Activated CD4-positive, alpha-beta T cell treated with anti-CD3 and anti-CD28 coated beads, Interleukin-2, amount 10 ng/mL, durations not matched to agents 7 days and 5 days (primary cell): ENCODE measurements at places on chromosomes 2 and 18.

DNA sequence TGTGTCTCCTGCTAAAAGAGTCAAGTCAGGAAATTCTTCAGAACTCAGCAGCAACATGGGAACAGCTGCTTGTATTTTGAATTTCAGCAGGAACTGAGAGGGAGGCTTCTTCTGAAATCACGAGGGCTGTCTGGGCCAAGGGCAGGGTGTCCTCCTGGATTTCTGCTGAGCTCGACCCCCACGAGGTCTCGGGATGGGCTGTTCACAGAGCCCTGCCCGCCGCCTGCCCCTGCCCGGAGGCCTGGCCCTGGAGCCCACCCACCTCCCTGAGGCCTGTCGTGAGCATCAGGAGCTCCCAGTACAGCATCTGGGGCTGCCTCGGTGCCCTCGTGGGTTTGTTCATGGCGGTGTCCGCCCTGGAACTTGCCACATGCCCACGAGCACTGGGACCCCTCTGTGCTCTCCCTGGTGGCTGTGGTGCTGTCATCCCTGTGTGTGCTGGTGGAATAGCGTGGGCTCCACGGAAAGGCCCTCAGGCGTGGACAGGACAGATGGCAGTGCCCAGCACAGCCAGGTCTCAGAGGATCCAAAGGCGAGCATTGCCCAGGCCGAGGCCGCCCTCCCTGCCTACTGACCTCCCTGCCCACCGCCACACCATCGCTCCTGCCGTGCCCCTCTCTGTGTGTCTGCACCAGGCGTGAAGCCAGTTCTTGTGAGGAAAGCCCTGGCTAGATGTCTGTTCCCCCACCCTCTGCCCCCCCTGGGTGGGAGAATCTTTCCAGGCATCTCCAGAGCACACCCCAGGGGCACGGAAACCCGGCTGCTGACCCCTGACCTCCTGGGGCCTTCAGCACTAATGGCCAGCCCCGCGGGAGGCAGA is 25.9 kb downstream of the RAMP1 start:
- no peak for DNase-seq

DNA sequence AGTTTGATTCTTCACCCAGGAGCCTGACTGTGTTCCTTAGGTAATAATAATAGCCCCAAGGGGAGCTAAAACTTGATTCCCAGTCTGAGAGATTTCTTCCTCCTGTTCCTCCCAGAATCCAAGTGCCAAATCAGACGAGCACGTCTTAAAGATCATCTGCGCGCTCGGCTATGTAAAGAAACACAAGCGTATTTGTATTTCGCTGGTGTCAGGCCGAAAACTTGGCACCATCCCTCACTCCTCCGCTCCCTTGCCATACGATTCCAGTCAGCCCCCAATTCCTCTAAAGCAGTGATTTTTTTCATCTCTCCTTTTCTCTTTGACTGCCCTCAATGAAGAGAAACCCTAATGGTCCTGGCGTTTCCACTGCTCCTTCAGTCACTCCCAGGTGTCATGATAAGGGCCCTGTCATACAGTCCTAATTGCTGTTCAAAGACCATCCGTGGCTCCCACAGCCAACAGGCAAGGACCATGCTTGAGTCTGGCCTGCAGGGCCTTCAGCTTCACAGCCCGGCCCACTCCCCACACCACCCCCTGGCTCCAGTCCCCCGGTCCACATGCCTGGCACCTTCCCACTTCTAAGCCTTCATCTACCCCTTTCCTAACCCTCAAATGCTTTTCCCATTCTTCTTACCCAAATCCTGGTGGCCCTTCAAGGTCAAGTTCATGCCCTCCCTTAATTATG is 130.8 kb upstream of the ID2 start:
- no peak for DNase-seq

DNA sequence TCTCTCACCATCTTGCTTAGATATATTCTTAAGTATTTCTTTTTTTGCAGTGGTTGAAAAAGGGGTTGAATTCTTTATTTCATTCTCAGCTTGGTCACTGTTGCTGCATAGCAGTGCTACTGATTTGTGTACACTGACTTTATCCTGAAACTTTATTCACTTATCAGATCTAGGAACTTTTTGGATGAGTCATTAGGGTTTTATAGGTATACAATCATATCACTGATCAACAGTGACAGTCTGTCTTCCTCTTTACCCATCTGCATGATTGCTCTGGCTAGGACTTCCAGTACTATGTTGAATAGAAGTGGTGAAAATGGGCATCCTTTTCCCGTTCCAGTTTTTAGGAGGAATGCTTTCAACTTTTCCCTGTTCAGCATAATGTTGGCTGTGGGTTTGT is 6.5 kb downstream of the STARD6 start:
- no peak for DNase-seq

DNA sequence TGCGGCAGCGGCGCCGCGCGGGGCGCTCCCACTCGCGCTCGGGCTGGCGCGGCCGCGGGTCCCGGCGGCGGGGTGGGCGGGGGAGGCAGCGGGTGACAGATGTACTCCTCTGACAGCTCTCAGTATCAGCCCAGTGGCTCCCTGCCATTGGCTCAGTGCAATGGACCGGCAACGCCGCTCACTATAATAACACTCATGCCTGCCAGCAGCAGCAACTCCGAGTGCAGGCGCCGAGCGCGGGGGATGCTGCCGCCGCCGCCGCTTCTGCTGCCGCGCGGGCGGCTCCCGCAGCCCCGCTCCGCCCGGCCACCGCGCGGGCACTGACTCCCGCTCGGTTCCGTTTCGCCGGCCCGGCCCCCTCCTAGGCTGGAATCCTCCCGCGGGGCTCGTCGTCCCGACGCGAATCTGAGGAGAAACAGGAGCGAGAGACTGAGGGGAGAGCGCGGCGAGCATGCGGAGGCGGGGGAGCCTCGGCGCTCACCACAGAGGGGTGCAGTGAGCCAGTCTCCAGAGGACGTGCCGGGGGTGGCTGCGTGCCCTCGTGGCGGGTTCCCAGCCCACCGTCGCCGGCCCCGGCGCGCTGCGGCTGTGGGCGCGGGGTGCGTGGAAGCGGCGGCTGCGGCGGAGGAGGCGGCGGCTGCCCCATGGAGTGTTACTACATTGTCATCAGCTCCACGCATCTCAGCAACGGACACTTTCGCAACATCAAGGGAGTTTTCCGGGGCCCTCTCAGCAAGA is at the start of gene ZNF804A:
Gene ZNF804A (plus strand): TSS at position 214 of the 738 bp plus-strand sequence. CDS start 431 bp downstream, at position 645.
- no peak for DNase-seq

DNA sequence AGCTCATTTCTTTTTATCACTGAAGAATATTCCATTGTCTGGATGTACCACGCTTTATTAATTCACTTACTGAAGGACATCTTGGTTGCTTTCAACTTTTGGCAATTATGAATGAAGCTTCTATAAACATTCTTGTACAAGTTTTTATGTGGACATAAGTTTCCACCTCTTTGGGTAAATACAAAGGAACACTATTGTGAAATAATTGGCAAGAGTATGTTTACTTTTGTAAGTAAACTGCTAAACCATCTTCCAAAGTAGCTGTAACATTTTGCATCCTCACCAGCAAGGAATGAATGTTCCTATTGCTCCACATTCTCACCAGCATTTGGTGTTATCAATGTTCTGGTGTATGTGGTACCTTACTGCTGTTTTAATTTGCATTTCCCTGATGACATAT is 15.8 kb upstream of the VWC2L start:
- no peak for DNase-seq

- no peak for DNase-seq
Observed at GRCh38 chr2:167049659-167050058, 161.4 kb downstream of the XIRP2 start.

GRCh38 chr2:99710721-99711120 is 220.9 kb upstream of the REV1 start:
- DNase-seq, result no peak

DNA sequence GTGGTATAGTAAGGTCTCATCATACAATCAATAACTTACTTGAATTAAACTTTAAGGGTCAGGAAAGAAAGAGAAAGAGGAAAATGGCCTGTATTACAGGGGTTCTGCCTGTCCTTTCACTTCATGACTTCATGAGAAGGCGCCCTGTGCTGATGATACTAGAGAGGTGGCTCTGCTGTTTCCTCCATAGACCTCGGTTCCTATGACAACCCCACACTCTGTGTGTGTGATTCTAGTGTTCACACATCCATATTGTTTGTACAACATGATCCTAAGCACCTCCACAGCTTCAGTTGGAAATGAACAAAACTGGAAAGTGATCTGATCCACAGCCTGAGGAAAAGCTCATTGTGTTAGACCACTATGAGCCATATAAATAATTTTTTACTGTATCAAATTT is 7.0 kb upstream of the REEP1 start:
- DNase-seq, result no peak

GRCh38 chr2:167572883-167573619 is 674.3 kb downstream of the STK39 start:
- no peak for DNase-seq

DNA sequence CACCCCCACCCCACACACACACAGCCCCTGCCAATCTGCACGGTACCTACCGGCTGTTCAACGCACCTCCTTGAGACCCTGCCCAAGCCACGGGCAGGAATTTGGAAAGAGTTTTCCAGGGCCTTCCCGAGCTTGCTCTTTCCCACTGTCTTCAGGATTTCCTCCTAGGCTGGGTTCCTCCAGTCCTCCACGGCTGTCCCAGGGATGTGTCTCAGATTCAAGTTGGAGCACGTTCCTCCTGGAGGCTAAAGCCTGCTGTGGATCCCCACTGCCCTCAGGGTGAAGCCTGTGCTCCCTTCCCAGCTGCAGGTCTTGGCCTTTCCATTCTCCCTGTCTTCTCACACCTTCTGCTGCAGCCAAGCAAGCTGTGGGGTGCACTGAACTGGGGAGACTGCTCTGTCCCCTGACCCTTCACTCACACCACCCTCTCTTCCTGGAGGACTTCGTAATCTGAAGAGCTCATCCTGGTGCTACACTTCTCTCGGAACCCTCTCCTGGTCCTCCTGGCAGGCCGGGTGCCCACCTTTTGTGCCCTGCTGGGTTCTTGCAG is 54.9 kb upstream of the HS6ST1 start:
- DNase-seq, result no peak

DNA sequence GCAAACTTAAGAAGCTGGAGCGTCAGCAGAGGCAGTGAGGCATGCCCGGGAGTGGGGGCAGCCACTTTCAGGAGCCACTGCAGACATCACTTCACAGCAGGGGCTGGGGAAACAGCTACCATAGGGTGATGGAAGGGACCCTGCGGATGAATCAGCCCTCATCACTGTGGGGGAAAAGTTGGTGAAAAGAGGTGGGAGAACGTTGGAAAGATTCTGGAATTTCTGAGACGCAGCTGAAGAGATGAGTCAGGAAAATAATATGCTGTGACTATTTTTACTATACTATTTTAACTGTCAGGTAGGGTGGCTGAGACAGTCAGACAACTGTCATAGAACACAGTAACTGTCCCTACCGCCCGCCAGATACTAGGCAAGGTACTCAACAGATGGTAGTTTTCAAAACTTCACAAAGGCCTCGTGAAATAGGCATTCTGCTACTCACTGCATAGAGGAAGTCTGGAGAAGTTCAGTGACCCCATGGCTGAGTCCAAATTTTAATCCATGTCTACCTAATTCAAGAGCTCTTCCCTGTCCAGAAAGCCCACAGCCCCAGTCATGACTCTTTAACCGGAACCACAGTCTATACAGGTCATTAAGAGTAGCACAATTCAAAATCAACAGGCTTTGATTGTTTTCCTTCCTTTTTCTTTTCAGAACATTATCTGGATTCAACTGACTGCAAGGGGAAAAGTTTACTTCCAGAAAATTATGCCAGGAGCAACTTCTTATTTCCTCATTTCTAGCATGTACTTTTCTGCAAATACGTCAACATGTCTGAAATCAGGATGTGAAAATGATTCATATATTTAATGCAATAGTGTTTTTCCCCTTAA is 39.3 kb upstream of the EPB41L3 start:
- no peak for DNase-seq

GRCh38 chr2:214747992-214748391 is 61.5 kb downstream of the BARD1 start:
- no peak for DNase-seq
